ENCODE measurements at places on chromosomes 2 and 18. TPM values are rescaled to one million over a fixed set of nuclear protein-coding genes. Genes with fewer than 3 reads are reported as not detected.

The CYS1 gene
- total RNA-seq = 13.5 TPM

The UGT1A8 gene
- total RNA-seq = not detected

The MARCHF4 gene
- total RNA-seq = 0.14 TPM

GRCh38 chr2:1591978-1592907 lies 152.1 kb downstream of the PXDN start:
- peak; percentile 46 for DNase-seq
